ENCODE measurements at places on chromosomes 12 and 14.

DNA sequence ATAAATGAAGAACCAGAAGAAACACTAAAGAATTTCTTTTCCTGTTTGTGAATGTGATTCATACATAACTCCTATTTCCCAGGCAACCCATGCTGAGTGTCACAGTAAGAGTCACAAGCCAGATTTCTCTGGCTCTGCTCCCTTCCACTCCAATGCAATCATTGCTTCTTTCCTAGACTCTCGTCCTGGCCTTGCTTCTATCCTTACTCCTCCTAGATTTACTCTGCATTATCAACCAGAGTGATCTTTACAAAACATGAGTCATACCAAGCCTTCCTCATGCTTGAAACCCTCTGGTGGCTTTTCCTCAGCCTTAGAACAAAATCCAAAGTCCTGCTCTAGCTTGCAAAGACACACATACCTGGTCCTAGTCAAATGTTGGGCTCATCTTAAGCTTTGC is 13.3 kb downstream of the IL22 start:
- peak; percentile 64 for DNase-seq

GRCh38 chr14:44589180-44589579 is 82.1 kb upstream of the FSCB start:
- no peak for DNase-seq

GRCh38 chr12:124392667-124393413 is 97.9 kb downstream of the RFLNA start:
- peak; percentile 65 for DNase-seq

DNA sequence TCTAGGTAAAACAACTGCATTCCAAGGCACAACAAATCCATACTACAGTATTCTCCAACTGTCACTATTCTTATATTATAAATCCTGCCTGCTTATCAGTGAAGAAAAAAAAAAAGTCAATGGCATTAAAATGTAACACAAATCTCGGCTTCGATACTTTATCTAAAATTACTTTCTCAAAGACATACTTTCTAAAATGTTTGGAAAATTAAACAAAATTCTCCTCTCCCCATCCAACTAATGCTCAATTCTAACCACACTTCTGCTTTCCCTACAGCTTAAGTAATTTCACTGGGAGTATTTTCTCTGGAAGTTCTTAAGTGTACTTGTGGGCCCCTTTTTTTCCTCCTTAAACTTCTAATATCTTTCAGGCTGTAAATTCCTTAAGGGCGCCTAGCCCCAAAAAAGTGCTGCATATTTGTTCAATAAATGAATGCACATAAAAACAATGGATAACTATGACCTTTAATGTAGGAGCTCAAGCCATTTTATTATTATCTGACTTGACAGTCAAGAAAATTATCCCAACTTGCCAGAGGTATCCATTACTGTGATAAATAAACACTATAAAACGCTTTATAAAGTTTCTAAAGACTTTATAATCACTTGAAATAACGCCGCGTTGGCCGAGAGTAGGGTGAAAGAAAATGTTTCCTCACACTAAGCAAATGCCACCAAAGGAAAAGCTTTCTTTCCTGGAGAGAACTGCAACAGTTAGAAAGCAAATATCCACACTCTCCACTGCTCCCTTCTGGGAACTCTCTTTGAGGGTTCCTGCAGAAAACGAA is 977 bp downstream of the HEATR5A start:
- DNase-seq: peak; percentile 40

DNA sequence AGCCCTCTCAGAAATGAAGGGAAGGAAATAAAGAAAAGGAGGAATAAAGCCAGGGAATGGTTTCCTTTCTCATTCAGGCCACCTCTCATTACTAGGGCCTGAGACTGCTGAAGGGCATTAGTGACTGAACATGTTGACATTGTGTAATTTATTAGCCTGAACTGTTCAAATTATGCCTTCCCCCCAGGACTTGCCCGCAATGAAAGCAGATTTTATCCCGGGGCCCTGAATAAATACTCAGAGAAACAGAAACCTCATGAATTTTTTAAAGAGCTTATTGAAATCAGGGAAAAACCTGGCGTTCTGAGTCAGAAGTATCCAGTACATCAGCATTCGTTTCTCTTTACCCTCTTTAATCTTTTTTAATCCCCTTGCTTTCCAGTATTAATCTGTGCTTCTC is 35.9 kb upstream of the WSCD2 start:
- no peak for DNase-seq

GRCh38 chr14:74531467-74531866 is 37.9 kb downstream of the ISCA2 start:
- DNase-seq: no peak

- DNase-seq: no peak
Observed at GRCh38 chr14:24982472-24983155, 67.3 kb downstream of the STXBP6 start.

DNA sequence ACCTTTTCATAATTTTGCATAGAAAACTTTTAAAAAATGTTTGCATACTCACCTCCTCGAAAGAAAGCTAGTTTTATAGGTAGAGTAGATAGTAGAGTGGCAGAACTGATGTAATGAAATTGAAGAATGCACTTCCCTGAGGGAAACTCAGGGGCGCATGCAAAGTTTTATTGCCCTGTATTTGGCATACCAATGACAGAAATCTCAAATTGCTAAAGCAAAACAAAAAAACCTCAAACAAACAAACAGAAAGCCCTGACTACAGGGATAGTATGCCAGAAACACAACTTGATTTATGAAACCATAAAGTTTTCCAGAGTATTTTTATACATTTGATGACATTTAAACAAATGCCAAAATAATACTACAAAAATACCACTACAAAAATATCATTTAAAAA is 1.8 kb downstream of the RASSF9 start:
- DNase-seq: no peak
